GM23248 (cell line): ENCODE measurements at places on chromosomes 3 and 15. TPM values are rescaled to one million over a fixed set of nuclear protein-coding genes. Genes with fewer than 3 reads are reported as not detected.

Gene SPINK8
- not detected in 2 replicates for total RNA-seq

Gene SKOR1
- total RNA-seq, result 0.11 TPM in 1 of 2 replicates, not detected in the other

Gene TGM5
- total RNA-seq, result not detected in 2 replicates

Gene TMEM212
- not detected in 2 replicates for total RNA-seq

Gene MAP1A
- total RNA-seq, result 61.9 and 62.2 TPM in 2 replicates

- H3K4me1 ChIP-seq, result peaks cover 55% of the 10 kb centered on the region
- DNase-seq, result peak; percentile 80
- no peaks in the 10 kb centered on the region for H3K36me3 ChIP-seq
- peak overlapping the region; percentile 22 for H3K4me3 ChIP-seq
- H3K27ac ChIP-seq, result peak overlapping the region; percentile 70
Observed at GRCh38 chr3:159828542-159828943, 160.1 kb upstream of the IL12A start.

DNA sequence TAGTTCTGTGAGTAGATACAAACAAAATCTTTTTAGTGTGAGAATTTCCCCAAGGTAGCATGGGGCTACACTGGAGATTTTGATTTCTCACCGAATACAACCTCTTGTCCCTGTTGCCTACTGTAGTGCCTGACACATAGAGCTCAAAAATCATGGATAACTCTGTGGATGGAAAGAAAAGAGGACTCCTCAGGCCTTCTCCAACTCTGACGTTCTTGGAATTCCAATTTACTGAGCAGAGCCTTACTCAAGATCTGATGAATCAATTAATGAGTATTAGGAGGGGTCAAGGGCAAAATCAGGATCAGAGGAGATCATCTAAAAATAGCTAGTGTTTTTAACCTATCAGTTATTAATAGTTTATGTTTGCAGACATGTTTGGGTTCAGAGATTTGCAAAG is 46.7 kb upstream of the PYDC2 start:
- H3K4me3 ChIP-seq, result no peak overlapping the region
- H3K27me3 ChIP-seq, result no peaks in the 10 kb centered on the region
- H3K27ac ChIP-seq, result no peak overlapping the region
- H3K4me1 ChIP-seq, result peaks cover 27% of the 10 kb centered on the region
- DNase-seq, result peak; percentile 38

DNA sequence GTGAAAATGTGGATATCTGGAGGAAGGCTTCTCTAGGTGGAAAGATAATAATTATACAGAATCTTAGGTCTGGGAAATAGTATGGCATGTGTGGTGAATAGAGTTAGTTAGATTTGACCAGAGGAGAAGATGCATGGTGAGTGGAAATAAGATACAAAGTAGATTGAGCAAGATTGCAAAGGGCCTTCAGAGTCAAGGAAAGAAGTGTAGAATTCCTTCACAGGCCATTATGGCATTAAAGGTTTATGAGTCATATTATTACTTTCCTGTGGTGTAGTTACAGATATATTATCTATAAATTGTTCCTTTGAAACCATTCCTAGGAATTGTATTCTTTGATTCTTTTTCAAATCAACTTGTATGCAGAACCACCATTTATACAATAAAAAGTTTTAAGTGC is 660.3 kb downstream of the SI start:
- H3K27me3 ChIP-seq, result no peaks in the 10 kb centered on the region
- DNase-seq, result no peak
- no peaks in the 10 kb centered on the region for H3K36me3 ChIP-seq

DNA sequence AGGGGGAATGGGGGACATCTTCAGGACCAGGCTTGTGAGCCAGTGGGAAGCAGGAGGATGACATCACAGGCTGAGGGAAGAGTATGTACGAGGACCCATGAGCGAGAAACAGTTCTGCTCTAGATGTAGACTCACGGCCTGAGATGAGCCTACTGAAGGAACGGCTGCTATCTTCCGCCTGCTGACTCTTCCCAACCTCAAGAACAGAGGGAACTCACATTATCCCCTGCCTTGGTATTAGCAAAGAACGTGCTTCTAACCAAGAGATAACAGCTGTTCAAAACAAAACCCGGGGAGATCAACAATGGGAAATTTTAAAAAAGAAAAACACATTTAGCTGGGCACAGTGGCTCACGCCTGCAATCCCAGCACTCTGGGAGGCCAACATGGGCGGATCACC is 25.3 kb downstream of the AVEN start:
- no peaks in the 10 kb centered on the region for H3K4me1 ChIP-seq
- H3K4me3 ChIP-seq, result no peak overlapping the region
- no peak overlapping the region for H3K27ac ChIP-seq
- no peak for DNase-seq
- H3K36me3 ChIP-seq, result no peaks in the 10 kb centered on the region

GRCh38 chr3:41565003-41565402 is 365.7 kb downstream of the CTNNB1 start:
- no peak overlapping the region for H3K27ac ChIP-seq
- no peak overlapping the region for H3K4me3 ChIP-seq
- H3K4me1 ChIP-seq, result no peaks in the 10 kb centered on the region

DNA sequence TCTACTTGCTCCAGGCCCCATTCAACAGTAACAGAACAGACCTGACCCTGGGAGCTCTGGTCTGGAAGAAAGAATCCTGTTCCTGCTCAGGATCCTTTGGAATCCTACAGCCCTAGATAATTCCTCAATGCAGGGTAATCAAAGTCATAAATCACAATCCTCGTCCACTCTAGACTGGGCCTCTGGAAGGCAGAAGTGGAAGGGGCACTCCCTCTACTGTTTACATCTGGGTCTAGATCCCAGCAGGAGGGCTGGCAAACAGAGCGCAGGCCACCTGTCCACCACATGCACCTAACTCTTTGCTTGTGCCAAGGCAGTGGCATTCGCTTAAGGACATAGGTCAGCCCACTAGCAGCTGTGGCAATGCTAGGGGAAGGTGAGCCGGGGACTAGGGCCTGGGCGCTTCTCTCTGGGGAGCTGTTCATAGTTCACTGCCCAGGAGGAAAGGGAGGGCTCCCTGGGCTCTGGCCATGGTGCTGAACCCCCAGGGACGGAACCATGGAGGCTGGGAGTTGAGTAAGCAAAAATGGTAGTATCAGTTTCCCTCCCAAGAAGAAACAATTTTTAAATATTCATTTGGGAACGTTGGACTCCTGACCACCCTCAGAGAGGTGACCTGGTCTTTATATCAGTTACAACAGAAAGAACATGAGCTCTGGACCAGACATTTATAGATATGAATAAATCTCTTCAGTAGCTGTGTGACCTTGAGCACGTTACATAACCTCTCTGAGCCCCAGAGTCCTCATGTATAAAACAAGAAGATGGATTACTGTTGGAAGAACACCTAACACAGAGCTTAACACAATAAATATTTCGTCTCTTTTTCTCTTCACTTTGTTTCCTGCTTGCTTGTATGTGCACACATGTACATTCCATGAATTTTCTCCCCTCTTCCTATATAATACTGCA is 90.2 kb downstream of the NTRK3 start:
- H3K4me3 ChIP-seq, result no peak overlapping the region
- no peaks in the 10 kb centered on the region for H3K4me1 ChIP-seq
- no peak overlapping the region for H3K27ac ChIP-seq
- DNase-seq, result peak; percentile 16
- no peaks in the 10 kb centered on the region for H3K36me3 ChIP-seq
- no peaks in the 10 kb centered on the region for H3K27me3 ChIP-seq

GRCh38 chr3:158134363-158134762 is 24.5 kb downstream of the RSRC1 start:
- no peaks in the 10 kb centered on the region for H3K4me1 ChIP-seq
- H3K4me3 ChIP-seq, result no peak overlapping the region
- H3K27me3 ChIP-seq, result no peaks in the 10 kb centered on the region
- H3K36me3 ChIP-seq, result no peaks in the 10 kb centered on the region
- peak; percentile 4 for DNase-seq

DNA sequence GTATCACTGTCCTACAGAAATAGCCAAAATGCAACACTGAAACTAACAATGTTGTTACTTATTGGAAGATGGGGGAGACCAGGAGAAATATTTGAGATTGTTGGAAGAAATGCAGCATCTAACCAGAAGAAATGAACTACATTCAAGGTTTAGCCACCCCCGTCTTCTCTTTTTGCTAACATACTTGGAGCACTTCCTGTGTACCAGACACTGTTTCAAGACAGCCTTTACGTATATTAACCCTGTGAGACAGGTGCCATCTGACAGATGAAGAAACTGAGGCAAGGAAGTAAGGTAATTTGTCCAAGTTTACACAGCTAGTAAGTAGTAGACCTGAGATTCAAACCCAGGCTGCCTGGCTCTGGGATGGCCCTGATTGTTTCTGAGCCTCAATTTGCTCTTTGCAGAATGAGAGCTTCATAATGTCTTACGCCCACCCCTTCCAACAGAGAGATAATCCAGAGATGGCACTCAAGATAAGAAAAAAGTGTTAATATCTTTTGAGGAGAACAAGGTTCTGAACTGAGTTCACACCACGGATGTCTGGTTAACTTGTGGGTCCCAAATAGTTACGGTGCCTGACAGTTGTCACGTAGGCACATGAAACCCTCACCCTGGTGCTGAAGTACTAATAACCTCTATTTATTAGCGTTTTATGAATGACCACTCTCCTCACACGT is 26.1 kb downstream of the RASGRP1 start:
- no peak for DNase-seq
- H3K4me1 ChIP-seq, result peaks cover 42% of the 10 kb centered on the region
- no peaks in the 10 kb centered on the region for H3K36me3 ChIP-seq
- no peaks in the 10 kb centered on the region for H3K27me3 ChIP-seq
- H3K4me3 ChIP-seq, result no peak overlapping the region
